ENCODE measurements at places on chromosomes 3 and 15. TPM values are rescaled to one million over a fixed set of nuclear protein-coding genes. Genes with fewer than 3 reads are reported as not detected.

MLF1 gene
- total RNA-seq, result 11.9 TPM

RBP2 gene
- not detected for total RNA-seq

TP63 gene
- under 0.01 TPM for total RNA-seq

GOLGA8G gene
- total RNA-seq, result not detected

GOLGA8H gene
- 0.44 TPM for total RNA-seq
